ENCODE measurements at places on chromosomes 1 and 21.
A peak's percentile ranks its signal among the peaks of the same experiment; 100 is the strongest.

- DNase-seq, result peak; percentile 18
Measured at GRCh38 chr1:56584910-56585528, 5.7 kb upstream of the PLPP3 start.

- no peak for DNase-seq
Measured at GRCh38 chr1:184866991-184867788, 107.1 kb downstream of the NIBAN1 start.

- DNase-seq, result no peak
Measured at GRCh38 chr1:9890224-9890731, 19.8 kb downstream of the CTNNBIP1 start.

DNA sequence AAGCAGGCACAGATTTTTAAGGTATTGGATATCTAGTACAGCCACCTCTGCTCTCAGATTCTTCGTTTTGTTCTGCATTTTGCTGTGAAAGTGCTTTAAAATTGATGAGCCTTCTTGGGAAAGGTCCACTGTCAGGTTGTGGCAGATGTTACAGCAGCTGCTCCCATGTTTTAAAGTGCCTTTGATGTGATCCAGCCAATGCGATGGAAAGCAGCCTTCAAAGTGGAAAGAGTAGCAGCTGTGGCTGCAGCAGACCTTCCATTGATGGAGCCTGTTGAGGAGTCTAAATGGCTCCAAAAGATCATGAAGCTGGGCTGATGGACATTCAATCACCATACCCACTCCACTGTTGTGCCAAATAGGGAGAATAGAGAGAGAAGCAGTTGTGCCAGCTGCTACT, 816.9 kb downstream of the PLA2G4A start:
- no peak for DNase-seq

DNA sequence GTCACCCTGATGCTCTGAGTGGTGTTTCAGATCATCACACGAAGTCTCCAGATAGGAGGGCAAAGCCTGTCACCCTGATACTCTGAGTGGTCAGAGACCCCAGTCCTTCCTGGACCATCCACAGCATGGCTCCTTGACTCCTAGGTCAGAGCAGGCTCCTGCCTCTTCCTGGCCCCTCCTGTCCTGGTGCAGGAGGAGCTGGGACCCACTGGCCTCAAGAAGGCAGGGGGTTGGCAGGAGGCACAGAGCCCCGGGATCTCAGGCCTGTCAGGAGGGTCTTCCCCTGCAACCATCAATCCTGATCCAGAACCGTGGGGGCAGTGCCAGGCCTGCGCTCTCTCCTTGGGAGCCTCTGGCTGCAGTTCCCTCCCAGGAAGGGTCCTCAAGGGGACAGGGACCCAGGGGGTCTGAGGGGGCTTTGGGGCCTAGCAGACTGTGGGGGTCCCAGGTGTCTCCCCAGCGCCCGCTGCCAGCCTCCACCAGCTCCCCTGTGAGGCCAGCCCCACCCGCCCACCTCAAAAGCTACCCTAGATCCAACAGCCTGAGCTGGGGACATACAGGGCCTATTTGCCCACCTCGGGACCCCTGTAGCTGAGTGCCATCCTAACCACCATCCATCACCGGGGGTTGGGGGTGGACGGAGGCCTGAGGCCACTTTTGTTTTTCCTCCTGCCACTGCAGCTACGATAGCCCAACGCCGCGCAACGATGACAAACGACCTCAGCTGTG, 27.5 kb downstream of the COL6A1 start:
- no peak for DNase-seq

DNA sequence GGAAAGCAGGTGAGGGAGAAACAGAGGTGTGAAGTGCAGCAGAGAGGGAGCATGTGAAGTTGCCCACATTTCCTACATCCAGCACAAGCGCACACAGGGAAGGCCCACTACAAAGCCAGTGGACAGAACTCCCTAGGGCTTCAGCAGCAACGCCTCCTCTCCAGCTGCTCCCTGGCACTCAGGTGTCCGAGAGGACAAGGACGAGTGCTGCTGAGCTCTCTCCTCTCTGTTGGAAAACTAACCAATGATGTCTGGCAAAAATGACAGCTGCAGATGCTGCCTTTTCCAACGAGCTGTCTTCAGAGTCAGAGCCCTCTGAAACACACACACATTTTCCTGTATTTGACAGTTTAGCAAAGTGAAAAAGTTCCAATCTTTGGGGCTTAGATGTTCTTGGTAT, 86.8 kb downstream of the HSF2BP start:
- DNase-seq, result no peak

Measured in NCI-H526 treated with DMSO at 0.1 percent for 48 hours (cell line).